ENCODE measurements at places on chromosomes 11 and 22.

GRCh38 chr11:71554996-71555395, 6.8 kb downstream of the KRTAP5-9 start:
- no peak for DNase-seq

GRCh38 chr11:1390569-1391164, 933 bp downstream of the BRSK2 start:
- DNase-seq: no peak

DNA sequence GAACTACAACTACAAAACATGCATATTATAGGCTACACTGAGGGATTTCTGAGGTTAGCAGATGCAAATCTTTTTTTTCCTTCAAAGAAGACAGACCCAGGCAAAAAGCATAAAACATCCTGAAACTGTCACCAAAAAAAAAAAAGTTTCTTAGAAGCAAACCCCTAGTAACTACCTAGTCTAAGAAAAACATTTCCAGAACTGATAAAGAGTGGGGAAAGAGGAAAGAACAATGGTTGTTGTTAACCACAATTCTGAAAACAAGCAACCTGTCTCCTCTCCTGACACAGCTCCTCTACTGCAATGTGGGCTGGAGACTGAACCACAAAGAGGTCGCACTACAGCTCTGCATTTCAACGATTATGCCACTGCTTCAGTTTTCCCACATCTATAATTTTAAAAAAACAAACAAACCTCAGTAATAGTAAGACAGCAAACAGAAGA, 15.0 kb downstream of the DENND5A start:
- peak; percentile 48 for DNase-seq

GRCh38 chr11:45290586-45290985, 4.4 kb upstream of the SYT13 start:
- no peak for DNase-seq

GRCh38 chr11:102144357-102145355, 34.4 kb downstream of the YAP1 start:
- no peak for DNase-seq

DNA sequence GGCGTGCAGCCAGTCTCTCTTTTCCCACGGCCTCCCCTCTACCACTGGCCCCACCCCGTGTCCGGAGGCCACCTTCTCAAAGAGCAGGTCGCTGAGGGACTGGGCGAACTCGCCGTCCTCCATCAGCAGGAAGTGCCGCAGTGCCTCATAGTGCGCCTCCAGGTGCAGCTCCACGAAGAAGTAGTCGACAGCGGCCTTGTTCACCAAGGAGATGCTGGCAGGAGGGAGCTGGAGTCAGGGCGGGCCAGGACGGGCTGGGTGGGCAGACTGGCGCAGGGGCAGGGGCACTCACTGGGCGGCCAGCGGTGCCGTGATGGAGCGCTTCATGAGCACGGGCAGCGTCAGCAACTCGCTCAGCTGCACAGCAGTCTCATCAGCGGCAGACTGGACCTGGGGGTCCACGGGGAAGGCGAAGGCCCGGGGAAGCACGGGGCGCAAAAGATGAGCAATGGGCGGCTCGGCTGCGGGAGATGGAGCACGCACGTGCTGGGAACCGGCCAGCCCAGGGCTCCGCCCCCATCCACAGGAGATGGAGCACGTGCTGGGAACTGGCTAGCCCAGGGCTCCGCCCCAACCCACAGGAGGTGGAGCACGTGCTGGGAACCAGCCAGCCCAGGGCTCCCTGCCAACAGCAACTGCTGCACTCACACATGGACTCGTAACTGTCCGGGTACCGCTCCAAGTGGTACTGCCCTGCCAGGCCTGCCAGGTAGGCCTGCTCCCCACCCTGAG, 18.4 kb downstream of the SELENOO start:
- DNase-seq: no peak

DNA sequence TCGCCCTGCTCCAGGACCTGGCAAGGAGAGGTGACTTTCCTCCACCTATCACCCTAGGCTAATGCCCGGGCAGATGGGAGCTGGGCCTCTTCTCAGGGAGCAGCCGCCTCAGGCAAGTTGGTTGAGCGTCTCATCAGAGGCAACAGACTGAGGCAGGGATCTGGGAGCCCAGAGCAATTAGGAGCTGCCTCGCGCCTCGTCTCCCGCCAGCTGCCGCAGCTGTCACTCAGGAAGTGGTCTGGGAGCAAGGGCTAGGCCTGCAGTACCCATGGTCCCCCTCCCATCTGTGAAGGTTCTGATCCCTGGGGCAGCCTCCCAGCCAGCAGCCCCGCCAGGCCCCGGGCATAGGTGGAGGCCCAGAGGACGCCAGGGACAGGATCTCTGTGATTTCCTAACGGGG, 4.6 kb upstream of the CABP7 start:
- no peak for DNase-seq

- no peak for DNase-seq
Observed at GRCh38 chr22:35312198-35313059, 12.7 kb downstream of the TOM1 start.

DNA sequence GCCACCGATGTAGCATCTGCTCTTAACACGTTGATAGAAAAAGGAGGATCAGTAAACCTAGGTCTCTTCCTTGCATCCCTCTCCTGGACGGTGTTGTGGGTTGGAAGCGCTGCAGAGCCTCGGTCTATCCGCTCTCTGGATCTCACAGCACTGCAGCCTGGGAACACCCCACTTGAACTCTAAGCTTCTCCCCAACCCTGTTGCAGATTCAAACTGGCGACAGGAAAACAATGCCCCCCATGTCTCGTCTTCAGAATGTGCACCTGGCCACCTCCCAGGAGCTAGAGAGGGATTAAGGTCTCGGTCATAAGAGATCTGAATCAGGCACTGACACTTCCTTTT, 454 bp downstream of the TMEM218 start:
- DNase-seq: peak; percentile 14

GRCh38 chr22:36767035-36767775, 8.7 kb downstream of the IFT27 start:
- no peak for DNase-seq

DNA sequence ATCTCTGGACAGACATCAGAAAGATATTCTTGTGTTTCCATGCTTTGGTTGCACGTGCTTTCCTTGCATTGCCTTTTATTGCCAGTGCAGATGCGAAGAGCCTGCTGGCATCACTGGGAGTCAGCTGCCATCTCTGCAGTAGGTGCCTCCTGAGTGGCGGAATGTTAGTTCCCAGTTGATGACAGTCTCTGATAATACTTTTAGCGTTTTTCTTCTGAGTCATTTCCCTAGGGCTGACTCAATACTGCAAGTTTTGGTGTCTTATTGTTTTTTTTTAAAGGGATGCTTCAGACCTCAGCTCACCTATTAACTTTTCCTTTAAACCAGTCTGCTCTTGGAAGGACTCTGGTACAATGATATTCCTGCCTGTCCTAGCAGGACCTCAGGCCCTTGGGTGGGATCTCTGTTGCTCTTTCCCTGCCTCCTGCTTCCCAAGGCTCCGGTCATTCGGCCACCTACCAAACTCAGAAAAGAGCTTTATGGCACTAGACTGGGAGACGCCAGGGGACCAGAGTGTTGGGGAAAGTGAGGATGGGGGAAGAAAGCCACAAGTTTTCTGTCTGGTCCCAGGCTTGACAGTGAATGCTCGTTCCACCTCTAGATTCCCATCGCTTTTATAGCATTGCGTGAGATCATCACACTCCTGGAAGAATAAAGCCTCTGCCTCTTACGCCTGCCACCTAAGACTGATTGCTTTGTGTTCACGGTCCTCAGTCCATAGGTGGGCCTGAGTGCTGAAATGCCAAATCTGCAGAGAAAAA, 308.7 kb downstream of the DDX10 start:
- DNase-seq: no peak

DNA sequence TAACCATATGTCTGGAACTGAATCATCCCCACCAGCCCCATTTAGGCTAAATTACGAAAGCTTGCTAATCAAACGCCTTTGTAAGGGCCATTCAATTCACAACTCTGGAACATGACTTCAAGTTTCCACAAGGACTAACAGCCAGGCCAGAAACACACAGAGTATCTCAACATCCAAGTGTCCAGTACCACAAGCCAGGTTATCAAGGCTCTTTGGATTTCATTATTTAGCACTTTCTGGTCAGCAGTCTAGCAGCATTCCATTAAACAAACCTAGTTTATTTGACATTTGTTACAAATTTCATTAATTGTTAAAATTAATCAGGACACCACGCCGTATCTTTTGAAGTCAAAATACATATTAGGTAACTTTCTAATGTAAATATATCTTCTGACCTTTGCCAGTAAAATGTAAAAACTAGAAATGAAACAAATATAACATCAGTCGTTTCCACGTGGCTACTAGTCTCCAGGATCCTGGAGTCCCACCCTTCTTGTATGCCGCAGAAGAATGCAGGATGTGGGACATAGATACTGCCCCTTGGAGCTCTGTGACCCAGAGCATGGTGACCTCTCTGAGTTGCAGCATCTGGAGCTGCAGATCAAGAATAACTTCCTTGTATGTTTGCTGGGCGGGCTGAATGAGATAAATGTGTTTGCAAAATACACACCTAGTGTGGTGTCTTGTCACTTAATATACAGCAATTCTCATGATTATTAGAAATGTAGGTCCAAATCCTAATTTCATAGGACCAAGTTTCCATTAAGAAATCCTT, 64.7 kb downstream of the MPPED2 start:
- no peak for DNase-seq

DNA sequence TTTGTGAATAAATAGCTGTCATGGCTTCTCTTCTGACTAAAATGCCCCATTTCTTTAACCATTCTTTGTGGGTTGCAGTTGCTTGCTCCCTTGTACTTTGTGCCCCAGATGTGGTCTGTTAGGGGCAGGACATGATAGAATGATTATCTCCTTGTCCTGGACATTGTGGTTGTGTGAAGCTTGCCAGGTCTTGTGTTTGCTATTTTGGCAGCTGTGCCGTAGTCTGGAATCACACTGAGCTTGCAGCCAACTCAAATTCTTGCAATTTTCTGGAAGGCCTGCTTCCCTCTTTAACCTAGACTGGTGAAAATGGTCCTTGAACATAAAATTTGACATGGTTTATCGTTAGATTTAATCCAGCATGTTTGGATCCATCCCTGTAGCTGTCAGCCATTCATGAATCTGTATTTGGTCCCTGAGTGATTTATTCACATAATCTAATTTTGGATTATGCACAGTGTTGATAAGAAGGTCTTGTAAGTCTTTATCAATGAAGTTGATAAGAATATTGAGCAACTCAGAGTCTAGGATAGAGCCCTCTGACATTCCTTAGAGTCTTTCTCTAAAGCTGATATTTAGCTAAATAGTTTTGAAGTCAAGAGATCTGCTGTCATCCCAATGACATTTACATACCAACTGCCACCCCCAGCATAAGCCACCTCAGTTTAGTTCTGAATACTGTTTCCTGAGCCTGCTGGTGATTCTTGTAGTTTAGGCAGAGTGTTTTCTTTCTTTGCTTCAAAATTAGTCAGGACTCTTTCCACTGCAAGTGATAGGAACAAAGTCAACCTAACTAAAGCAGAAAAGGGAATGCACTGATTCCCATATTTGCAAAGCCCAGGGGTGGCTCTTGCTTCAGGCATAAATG, 9.8 kb downstream of the SPON1 start:
- DNase-seq: no peak

GRCh38 chr11:32571039-32571438, 12.6 kb upstream of the EIF3M start:
- no peak for DNase-seq

GRCh38 chr11:96339706-96340554, 3.1 kb downstream of the MAML2 start:
- peak; percentile 18 for DNase-seq

Measured in stimulated activated naive CD8-positive, alpha-beta T cell treated with anti-CD3 and anti-CD28 coated beads, Interleukin-15, Interleukin-2, amounts not matched to agents 100 U/mL and 50 U/mL, for 24 hours (primary cell).